ENCODE measurements at places on chromosomes 7 and 10.

- no peak for DNase-seq
These were observed 78.5 kb upstream of the PPIF start for GRCh38 chr10:79268742-79269141.

DNA sequence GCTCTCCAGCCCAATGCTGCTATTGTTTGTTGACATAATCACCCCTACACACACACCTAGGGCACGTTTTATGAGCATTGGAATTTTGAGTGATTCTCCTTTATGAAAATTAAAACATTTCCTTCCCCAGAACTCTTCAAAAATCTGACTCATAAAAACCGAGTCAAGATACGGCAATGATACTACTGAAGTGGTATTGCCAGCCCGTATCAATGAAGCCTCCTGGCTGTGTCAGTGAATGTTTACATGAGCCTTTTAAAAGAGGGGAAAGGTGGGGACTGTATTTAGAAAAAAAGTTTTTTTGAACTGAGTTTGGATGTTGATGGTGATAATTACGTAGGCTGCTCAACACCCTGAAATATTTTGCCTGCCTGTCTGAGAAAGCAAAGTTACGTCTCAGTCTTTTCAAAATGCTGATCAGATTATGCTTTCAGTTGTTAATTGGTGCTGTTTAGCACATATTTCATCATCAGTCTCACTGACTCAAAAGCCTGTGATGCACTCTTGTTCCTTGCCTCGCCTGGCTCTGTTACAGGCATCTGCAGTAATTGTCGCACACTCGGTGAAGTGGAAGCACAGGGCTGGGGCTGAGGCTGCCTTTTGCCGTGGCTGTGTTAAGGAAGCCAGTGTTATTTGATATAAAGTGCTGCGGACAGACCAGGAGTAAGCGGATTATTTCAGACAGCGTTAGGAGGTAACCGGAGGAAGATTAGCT lies 157.4 kb upstream of the TCF7L2 start:
- peak; percentile 11 for DNase-seq

DNA sequence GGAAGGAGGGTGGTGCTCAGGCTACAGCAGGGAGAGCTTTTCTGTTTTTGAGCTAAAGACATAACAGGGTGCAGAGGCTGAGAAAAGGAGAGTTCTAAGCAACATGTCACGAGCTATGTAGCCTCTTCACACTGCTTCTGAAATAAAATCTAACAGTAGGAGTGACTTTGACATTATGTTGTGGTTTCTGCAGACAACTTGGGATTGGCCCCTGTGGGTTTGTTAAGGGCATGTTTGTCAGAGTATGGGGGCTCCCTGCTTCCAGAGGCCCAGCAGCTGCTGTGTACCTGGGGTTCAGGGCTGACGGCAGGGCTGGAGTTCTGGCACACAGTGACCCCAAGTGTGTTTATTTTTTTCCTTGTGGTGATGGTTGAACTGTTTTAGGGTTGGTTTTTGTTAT lies 24.7 kb downstream of the MMRN2 start:
- no peak for DNase-seq

DNA sequence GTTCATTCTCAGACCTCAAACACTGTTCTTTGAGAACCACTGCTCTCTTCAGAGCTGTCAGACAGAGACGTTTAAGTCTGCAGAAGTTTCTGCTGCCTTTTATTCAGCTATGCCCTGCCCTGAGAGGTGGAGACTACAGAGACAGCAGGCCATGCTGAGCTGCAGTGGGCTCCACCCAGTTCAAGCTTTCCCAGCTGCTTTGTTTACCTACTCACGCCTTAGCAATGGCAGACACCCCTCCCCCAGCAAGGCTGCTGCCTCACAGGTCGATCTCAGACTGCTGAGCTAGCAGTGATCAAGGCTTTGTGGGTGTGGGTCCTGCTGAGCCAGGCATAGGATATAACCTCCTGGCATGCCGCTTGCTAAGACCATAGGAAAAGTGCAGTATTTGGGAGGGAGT lies 80.5 kb upstream of the CYP2C9 start:
- no peak for DNase-seq

DNA sequence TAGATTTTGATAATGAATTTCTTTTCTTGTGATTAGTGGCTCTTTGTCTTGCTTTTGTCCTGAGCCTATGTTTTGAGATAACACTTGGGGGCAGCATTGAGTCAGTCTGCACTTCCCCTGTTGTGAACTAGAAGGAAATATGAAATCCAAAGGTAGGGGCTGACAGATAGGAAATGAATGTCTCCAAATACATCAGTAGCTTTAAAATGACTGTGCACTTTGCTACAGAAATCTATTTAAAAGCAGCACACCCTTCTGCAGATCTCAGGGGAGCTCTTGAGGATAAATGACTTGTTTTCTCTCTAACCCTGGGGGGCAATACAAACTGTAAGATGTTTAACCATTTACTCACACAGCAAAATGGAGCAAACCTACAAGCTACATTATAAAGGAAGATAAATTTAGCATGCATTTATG lies 176.0 kb upstream of the MYO3A start:
- DNase-seq = peak; percentile 96
